Choroid plexus epithelial cell (primary cell): ENCODE measurements at places on chromosomes 7 and 10.

GRCh38 chr10:129193148-129193547 is 273.9 kb upstream of the MGMT start:
- no peak for DNase-seq

- no peak for DNase-seq
Measured at GRCh38 chr7:109127145-109127544, 557.5 kb downstream of the DNAJB9 start.

GRCh38 chr7:91357901-91358300 is 93.7 kb downstream of the FZD1 start:
- DNase-seq: no peak

GRCh38 chr10:131172433-131172832 is 139.1 kb downstream of the TCERG1L start:
- no peak for DNase-seq

- no peak for DNase-seq
Measured at GRCh38 chr7:25994433-25994994, 157.5 kb upstream of the NFE2L3 start.
